ENCODE measurements at places on chromosomes 7 and 10.

DNA sequence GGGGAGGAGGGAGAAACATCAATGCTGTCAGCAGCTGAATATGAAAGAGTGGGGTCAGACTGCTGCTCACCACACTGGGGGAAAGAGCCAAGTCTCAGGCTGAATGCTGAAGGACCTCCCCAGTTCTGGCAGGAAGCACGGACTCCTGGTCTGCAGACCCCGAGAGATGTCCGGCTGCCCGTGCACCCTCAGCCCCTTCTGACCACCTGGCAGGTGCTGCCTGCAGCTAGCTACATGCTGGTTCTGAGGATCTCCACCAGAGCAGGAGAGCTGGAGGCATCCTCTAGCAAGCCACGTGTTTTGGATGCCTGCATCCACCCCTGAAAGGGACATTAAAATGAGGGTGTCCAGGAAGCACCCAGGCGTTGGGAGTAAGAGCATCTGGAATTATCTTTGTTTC lies 74.2 kb downstream of the HTR5A start:
- DNase-seq, result no peak

DNA sequence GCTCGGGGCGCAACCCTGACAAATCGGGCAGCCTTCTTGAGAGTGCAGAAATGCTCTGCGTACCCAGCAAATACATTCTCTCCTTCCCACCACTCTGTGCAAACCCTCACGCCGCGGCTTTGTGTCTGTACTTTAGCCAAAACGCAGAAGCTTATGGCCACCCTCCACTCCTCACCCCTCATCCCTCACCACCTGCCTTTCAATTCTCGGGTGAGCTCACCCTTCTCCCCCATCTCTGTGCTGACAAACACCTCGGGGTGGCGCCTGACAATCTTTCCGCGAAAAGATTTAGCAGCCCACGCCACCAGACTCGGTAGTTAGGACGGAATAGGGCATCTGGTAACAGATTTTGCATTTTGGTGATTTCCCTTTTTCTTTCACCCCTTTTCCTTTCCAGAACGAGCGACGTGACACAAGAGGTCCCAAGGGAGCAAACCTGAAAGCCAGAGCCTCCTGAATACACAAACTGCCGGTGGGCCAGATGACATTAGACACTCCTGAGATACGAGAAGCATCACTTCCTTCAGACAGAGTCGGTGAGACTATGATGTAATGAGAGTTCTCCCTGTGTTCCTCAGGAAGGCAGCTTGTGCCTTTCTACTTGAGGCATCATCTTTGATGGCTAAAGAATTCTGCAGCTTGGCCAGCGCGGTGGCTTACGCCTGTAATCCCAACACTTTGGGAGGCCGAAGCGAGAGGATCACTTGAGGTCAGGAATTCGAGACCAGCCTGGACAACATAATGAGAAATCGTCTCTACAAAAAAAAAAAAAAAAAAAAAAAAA lies 671 bp upstream of the ATAD1 start:
- DNase-seq, result peak; percentile 23

GRCh38 chr10:67763499-67764011 lies 67.6 kb upstream of the CTNNA3 start:
- DNase-seq, result peak; percentile 65

DNA sequence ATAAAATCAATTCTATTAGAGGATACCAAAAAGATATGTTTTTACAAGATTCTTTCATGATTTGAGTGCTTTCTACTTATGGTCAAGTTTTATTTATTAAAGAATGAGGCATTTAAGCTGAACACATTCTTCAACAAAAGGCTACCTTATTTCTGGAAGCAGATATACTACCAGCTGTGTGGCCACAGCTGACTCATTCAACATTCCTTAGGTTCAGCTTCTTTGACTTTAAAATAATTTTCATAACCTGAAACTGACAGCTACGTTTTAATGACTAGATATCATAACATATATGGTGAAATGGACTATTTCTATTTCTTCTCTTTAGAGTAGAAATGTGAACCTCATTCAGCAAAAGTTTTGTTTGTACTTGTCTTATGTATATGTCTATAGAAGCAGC lies 414.2 kb upstream of the SEMA3C start:
- no peak for DNase-seq

- no peak for DNase-seq
Observed at GRCh38 chr10:91632671-91633550, at the start of gene PPP1R3C. Gene PPP1R3C (minus strand): TSS chr10:91633071. CDS start chr10:91632969, 102 bp downstream.

GRCh38 chr10:94091649-94092048 lies 97.9 kb downstream of the PLCE1 start:
- DNase-seq, result no peak

- peak; percentile 89 for DNase-seq
Observed at GRCh38 chr7:604001-604883, 84.6 kb upstream of the PDGFA start.

GRCh38 chr7:82284936-82285519 lies 158.5 kb downstream of the CACNA2D1 start:
- DNase-seq, result no peak

GRCh38 chr10:30987463-30987862 lies 44.2 kb downstream of the ZNF438 start:
- DNase-seq, result no peak

DNA sequence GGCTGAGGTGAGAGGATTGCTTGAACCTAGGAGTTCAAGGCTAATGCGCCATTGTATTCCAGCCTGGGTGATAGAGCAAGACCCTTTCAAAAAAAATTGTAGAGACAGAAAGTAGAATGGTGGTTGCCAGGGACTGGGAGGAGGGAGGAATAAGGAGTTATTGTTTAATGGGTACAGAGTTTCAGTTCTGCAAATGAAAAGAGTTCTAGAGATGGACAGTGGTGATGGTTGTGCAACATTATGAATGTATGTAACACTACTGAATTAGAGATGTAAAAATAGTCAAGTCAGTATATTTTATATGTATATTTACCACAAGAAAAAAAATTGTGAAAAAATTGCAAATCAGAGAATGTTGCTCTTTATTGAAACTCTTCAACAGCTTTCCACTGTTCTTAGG lies 266.5 kb upstream of the NPY start:
- DNase-seq, result no peak

DNA sequence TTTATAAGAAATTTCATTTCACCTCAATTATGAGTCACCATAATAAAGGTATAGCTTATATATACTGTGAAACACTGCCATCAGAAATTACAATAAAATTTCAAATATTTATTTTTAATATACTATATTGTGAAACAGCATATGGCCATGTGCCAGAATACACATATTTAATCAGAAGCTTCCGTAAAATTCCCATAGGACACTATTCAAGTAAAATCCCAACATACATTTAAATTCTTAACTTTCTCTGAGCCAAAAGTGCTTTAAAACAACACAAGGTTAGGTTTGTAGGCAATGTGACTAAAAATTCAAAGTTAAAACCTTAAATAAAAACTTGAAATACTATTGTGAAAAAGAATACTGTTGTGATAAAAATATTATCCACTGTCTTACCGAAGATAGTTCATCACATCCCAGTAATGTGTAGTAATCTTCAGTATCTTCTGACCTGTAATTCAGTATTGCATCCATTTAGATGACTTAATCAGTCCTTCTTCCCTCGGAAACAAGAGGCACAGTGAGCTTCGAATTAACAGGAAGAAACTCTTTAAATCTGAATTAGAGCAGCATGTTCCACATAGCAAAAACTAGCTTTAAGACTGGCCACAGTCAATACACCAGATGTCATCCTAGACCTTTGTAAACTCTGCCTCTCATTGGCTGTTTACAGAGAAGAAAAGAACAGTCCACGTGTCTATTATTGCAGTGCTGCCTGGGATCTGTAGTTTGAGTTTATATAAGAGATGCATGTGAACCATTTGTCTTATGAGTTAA lies at the start of gene DNAJC12:
TSS of gene DNAJC12 (minus strand) at position 648 of the 774 bp plus-strand sequence. CDS start at position 471, 177 bp downstream.
- no peak for DNase-seq

- DNase-seq, result peak; percentile 10
Observed at GRCh38 chr7:30163231-30163894, 28.6 kb downstream of the MTURN start.

- DNase-seq, result no peak
Observed at GRCh38 chr7:136685501-136686173, 182.8 kb upstream of the CHRM2 start.

GRCh38 chr7:85890244-85890811 lies 703.5 kb upstream of the SEMA3D start:
- DNase-seq, result no peak

- no peak for DNase-seq
Observed at GRCh38 chr10:99929360-99929759, 80.4 kb downstream of the DNMBP start.

DNA sequence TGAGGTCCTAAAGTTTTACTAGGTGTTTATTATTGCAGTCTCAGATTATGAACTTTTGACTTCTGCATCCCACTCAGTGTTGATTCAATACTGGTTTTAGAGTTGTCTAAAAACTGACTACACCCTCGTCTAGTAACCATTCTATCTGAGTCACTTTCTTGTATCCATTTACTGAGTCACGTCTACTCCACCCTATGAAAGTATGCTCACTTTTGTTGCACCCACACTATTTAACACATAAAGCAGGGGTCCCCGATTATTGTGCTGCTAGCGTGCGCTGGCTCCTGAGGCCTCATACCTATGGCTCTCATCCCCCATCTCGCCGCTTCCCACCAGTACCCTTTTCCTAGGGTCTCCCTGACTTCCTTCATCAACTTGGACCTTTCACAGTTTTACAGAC lies 2.0 kb downstream of the SAMD9 start:
- DNase-seq, result no peak

DNA sequence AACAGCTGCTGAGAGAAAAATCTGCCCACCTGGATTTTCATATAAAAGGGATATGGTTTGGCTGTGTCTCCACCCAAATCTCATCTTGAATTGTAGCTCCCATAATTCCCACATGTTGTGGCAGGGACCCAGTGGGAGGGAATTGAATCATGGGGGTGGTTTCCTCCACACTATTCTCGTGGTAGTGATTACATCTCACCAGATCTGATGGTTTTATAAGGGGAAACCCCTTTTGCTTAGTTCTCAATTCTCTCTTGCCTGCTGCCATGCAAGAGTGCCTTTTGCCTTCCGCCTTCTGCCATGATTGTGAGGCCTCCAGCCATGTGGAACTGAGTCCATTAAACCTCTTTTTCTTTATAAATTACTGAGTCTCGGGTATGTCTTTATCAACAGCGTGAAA lies 20.8 kb upstream of the MKI67 start:
- DNase-seq, result no peak

DNA sequence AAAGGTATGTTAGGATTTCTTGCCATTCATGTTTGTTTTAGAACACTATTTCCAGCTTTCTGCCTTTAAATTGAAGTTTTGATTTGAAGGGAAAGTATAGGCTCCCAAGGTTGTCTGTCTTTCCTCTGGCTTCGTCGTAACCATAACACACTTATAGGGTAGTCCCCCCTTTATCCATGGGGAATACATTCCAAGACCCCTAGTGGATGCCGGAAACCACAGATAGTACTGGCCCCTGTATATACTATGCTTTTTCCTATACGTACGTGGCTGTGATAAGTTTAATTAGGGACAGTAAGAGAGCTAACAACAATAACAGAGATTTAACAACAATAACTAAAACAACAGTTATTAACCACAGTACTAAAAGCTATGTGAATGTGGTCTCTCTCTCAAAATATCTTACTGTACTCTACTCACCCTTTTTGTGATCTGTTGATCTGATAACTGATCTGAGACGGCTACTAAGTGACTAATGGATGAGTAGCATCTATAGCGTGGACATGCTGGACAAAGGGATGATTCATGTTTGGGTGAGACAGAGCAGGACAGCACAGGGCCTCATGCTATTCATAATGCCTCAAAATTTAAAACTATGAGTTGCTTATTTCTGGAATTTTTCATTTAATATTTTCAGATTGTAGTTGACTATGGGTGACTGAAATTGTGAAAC lies 273.1 kb downstream of the AUTS2 start:
- DNase-seq, result no peak

DNA sequence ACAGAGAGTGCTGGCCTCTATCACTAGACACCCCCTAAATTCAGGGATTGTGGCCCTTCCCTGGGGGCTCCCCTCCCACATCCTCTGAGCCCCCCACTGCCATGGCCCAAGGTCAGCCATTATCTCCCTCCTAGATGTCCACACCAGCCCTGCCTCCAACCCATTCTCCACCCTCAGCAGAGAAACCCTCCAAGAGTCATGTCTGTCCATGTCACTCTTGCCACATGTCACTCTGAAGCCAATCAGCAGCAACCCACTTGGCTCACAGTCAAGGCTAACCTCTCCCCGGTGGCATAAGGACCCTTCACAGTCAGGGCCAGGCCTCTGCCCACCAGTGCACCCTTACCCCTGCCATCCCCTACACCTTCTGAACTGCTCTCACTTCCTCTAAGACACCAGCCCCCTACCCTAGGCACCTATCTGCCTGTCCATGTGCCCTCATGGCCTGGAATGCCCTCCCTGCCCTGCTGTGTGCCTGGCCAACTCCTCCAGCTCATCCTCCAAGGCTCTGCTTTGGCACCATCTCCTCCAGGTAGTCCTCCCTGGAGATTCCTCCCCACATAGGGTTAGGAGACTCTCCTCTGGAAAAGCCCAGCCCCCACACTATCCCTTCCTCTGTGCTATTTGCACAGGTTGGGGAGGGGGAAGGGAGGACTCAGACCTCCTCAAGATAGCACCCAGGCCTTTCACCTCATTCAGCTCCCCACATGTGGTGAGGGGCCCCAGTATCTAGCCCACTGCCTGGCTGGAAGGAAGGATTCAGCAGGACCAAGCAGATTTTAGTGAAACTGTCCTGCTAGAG lies 83.7 kb downstream of the GRID1 start:
- DNase-seq, result no peak

GRCh38 chr7:66627151-66627681 lies 1.5 kb upstream of the KCTD7 start:
- DNase-seq, result no peak

GRCh38 chr7:123747620-123748141 lies 1.1 kb downstream of the WASL start:
- no peak for DNase-seq

DNA sequence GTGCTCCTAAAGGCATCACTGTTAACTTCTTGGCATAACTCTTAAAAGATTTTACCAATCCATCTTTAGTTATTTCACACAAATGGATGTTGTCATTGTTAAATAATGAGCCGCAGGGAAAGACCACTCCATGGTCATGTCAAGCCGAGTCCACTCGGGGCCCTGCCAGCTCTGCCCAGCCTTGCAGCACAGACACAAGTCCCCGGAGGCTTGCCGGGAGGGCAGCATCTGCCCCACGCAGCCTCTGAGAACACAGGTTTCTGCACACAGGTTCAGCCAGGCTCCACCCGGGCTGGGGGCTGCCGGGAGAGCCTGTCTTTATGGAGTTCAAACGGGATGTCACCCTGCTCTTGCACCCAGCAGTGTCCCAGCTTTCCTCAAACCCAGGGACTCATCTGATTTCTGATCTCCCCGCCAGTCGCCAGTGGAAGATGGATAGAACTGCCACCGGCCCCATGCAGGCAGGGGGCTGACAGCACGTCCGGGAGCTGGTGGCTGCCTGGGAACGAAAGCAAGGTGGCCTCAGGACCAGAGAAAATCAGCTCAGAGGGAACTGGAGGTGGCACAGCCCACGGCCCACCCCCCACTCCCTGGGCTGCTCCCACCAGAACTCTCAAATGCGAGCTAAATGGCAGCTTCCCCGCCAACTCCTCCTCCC lies 156.2 kb downstream of the TCERG1L start:
- no peak for DNase-seq

- no peak for DNase-seq
Observed at GRCh38 chr10:125479059-125479458, 203.9 kb downstream of the TEX36 start.

Measured in stimulated activated CD8-positive, alpha-beta memory T cell treated with anti-CD3 and anti-CD28 coated beads, Interleukin-4, amount 100 ng/mL, for 1 hour (primary cell).